ENCODE measurements at places on chromosomes 2 and 18.
A peak's percentile ranks its signal among the peaks of the same experiment; 100 is the strongest.

DNA sequence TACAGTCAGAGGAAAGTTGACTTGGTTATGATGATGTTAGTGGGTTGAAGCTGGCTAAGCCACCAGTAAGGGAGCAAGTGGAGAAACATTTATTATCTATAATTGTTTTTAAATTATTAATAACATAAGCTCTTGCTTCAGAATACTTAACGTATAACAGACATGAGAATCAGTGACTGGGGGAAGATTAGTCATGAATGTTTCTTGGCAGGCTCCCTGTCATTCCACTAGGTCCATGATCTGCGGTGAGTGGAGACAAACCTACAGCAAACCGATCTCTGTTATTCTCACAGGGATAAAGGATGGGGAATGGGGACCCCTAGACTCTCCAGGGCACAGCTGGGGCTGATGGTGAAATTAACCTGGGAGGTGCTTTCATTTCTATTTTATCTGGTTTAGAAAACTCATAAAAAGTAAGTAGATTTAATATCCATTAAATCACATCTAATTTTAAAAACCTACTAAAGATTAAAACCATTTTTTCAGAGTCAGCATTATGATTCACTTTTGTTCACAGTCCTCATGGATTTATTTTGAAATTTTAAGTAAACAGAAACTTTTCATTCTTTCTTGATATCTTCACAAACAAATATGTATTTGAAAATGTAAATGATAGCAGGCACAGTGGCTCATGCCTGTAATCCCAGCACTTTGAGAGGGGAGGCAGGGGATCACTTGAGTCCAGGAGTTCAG lies 420.3 kb downstream of the PTPRM start:
- DNase-seq, result peak; percentile 36

DNA sequence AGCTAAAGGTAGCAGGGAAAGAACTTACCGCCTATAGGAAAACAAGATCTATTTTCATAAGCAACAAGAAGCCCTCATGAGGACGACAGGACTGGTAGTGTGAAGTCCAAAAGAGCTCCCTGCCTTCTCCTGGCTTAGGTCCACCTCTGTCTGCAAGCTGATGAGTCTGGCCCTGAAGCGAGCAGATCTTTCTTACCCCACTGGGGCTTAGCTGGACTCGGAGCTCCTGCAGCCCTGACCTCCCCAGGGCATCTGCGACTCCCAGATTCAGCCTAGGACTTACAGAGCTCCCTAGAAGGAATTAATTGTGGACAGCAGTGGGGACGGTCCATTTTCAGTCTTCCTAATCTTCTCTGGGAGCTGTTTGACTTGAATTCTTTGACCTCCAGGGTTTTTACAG lies 53.7 kb downstream of the MCFD2 start:
- DNase-seq, result no peak

DNA sequence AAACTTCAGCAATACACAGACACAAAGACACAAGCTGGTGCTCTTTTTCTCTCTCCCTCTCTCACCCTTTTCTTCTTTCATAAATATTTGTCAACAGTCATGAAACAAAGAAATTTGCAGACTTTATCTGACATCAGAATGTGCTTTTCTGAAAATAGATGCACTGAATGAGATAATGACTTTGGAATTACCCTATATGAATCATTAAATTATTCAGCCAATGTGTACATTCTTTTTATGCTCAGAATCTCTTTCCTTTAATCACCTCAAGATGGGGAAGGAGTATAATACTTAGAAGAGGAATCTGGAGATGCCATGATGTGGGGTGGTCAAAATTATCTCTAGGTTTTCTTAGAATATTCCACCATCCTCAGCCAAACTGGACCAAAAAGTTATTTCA lies 289.9 kb downstream of the LRRTM1 start:
- DNase-seq, result no peak

GRCh38 chr18:32175265-32175664 lies 14.6 kb upstream of the MEP1B start:
- no peak for DNase-seq

GRCh38 chr18:37309861-37310260 lies 255.7 kb downstream of the CELF4 start:
- DNase-seq, result no peak

GRCh38 chr2:715038-715437 lies 37.8 kb upstream of the TMEM18 start:
- DNase-seq, result no peak

DNA sequence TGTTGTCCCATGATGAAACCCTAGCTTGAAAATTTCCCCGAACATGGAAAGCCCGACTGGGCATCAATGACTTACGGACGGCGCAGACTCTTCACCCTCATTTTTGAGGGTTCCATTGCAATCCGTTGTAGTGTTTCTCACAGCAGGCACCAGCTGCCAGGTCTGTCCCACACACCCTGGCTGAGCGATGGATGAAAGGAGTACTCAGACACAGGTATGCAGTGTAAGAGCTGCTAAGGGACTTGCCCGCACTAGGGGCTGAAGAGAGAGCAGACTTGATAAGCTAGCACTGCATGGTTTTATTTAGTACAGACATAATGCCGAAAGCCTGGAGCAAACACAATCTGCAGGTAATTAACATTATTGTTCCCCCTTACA lies 15.8 kb downstream of the DYNAP start:
- DNase-seq, result no peak

DNA sequence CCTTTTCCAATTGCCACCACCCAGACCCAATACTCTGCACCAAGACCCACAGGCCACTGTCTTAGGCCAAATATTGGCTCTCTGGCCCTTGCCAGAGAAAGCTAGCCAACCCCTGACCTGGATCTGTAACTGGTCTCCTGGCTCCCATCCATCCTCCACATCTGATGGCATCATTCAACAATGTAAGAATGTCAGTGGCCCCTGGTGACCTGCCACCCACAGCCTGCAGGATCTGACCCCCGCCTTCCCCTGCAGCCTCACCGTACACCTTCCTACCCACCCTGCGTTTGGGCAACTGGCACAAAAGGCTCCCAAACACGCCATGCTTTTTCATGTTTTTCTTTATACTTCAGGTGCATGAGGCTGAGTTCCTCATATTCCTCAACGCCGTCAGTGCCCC lies 60.0 kb upstream of the ASAP2 start:
- no peak for DNase-seq

GRCh38 chr18:5603153-5603552 lies 59.4 kb upstream of the EPB41L3 start:
- DNase-seq, result no peak

DNA sequence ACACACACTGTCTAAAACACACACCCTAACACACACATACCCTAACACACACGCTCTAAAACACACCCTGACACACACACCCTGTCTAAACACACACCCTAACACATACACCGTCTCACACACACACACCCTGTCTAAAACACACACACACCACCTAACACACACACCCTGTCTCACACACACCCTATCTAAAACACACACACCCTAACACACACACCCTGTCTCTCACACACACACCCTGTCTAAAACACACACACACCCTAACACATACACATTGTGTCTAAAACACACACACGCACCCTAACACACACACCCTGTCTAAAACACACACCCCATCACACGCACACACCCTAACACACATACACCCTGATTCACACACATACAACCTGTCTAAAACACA lies 54.1 kb downstream of the HDAC4 start:
- DNase-seq, result no peak

- no peak for DNase-seq
Observed at GRCh38 chr18:66638856-66639629, 35.2 kb upstream of the CDH19 start.

DNA sequence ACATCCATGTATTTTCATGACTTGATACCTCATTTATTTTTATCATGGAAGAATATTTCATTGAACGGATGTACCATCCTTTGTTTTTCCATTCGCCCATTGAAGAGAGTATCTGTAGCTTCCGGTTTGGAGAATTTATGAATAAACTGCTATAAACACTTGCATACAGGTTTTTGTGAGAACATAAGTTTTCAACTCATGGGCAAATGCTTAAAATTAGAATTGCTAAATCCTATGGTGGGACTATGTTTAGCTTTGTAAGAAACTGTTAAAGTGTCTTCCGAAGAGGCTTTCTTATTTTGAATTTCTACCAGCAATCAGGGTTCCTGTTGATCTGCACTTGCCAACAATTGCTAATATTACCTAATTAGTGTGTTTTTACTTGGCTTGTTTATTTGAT lies 938.9 kb downstream of the TDRD15 start:
- no peak for DNase-seq

DNA sequence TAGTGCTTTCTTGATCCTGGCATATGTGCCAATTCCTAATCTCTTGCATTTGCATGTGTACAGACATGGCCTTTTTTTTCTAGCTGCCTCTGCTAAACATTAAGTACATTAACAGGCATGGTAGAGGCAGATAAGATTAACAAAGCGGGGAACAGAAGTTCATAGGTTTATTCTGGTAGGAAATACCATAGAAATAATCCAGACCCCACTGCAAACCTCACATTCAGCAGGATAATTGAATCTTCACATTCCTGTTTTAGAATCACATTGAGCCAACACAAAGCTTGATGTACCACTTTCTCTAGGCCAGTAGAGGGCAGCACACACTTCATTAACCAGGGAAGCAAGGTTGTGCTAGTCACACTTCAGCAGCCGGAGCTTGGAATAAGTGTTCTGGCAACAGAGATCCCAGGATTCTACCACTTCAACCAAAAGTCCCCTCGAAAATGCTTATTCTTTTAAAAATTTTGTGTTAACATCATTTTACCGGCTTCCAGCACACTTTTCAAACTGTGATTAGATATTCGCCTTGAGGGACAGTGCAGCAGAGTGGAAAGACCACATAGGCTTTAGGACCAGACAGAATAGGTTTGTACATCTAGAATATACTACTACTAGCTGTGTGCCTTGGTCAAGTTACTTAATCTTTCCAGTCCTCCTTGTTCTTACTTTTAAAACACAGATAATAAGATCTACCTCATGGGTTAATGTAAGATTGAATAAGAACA lies 420.2 kb upstream of the CHST9 start:
- DNase-seq, result peak; percentile 45

DNA sequence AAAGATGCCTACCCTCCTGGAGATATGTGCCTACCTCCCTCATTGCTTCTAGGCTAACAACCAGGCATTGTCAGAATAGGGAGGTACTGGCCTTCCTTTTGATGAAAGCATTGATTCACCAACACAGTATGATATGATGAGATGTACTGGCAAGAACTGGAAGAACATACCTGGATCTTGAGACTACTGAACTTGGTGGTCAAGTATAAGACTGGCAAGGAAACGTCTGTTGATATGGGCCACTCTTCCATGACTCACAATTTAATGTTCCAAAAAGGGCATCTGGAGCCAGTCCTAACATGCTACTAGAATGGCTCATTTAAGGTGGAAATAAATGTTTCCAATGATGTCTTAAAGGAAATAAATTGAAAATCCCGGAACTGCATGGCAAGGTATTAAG lies 18.1 kb downstream of the DTNB start:
- DNase-seq, result no peak

GRCh38 chr2:145068509-145068908 lies 548.6 kb upstream of the ZEB2 start:
- DNase-seq, result no peak

- DNase-seq, result no peak
Observed at GRCh38 chr2:88827821-88828220, 136.3 kb downstream of the RPIA start.

DNA sequence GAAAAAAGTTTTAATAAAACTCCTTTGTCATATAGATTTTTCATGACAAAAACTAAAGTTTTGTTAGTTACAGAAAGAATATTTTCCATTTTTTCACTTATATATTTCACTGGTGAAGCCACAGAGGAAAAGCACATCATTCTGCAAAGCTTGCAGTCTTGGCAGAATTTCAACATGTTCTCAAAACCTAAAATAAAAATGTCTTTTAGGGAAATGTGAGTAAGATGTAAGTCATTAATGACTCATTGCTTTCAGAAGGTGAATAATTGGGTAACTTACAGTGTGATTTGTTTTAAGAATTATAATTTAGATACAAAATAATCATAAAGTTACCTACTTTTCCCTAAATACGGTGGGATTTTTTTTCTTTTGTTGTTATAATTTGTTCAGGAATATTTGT lies 43.4 kb upstream of the TNFRSF11A start:
- peak; percentile 56 for DNase-seq

- no peak for DNase-seq
Observed at GRCh38 chr2:45102579-45103117, 93.4 kb upstream of the SIX2 start.

- DNase-seq, result no peak
Observed at GRCh38 chr2:110863726-110864125, 131.4 kb downstream of the ACOXL start.

- no peak for DNase-seq
Observed at GRCh38 chr2:69073928-69074570, 61.1 kb downstream of the ANTXR1 start.

- DNase-seq, result no peak
Observed at GRCh38 chr2:164014791-164015190, 279.0 kb upstream of the FIGN start.

GRCh38 chr2:213021971-213022899 lies 129.2 kb downstream of the IKZF2 start:
- no peak for DNase-seq

DNA sequence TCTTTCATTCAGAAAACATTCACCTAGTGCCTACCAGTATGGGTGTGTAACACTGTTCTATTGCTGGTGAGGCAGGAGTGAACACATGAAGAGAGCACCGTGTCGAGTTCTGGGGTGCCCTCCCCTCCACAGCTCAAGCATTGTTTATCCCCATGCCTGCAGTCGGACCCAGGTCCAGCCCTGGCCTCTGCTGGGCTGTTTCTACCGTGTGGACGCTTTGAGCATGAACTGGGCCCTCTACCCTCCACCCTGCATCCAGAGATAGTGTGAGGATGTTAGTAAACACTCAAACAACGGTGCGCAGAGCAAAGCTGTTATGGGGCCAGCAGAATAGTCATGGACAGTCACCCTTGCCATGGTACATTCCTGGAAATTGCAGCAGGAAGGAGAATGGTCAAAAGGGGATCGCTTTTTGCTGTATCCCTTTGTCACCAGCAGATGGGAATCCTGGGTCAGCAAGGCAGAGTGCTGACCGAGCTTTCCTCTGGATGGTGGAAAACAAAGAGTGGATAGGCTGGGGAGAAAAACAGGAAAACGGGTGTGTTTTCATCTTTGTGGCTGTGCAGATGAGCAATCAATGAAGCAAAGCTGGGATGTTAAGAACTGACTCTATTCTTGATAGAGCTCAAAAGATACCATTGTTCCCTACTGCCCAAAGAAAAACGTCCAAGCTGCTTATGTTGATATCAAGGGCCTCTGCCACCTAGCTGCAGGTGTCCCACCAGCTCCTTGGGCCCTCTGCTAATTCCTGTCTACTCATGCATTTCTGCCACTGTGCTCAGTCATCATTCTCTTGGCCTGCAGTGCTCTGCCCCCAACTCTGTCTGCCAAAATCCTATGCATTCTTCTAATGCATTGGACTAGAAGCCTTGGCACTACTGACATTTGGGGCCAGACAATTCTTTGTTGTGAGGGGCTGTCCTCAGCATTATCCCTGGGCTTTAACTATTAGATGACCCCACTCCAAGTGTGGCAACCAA lies 38.7 kb downstream of the REEP1 start:
- DNase-seq, result no peak

DNA sequence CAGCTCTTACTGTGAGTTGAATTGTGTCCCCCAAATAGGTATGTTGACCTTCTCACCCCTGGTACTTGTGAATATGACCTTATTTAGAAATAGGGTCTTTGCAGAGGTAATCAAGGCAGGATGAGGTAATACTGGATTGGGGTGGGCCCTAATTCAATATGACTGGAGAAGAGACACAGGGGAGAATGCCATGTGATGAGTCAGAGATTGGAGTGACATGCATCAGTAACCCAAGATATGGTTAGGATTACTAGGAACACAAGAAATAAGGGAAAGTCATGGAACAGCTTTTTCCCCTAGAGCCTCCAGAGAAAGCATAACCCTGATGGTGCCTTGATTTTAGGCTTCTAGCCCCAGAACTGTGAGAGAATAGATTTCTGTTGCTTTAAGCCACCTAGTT lies 37.0 kb upstream of the ATP5MC3 start:
- no peak for DNase-seq
